Astrocyte of the spinal cord (primary cell): ENCODE measurements at places on chromosomes 6 and 20.

DNA sequence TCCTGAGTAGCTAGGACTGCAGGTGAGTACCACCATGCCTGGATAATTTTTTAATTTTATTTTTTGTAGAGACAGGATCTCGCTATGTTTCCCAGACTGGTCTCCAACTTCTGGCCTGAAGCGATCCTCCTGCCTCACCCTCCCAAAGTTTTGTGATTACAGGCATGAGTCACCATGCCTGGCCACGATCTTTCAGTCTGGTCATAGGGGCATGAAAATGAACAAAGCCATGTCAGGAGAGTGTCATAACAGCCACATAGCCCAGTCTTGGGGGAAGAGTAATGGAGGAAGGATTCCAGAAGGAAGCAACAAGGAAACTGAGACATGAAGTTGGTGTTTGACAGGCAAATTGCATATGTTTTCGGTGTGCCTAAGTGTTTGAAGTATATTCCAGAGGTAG is 17.0 kb upstream of the SNX3 start:
- no peak for DNase-seq

DNA sequence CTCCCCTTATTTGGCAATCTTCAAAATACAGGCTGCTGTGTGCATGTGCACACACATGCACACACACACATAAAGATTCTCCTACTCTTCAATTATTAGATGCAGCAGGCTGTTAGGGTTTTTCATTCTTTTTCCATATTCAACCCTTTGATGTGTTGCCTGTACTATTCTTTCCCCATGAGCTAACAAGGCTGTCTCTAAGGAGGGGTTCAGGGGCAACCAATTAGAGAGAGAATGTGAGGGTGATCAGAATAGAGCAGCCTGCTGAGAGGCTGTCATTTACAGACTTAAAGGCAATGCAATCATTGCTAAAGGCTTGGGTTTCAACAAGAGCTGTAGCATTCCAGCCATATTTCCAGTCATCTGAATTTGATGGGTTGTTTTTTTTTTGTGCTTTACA is 467.4 kb upstream of the ID4 start:
- DNase-seq, result no peak

DNA sequence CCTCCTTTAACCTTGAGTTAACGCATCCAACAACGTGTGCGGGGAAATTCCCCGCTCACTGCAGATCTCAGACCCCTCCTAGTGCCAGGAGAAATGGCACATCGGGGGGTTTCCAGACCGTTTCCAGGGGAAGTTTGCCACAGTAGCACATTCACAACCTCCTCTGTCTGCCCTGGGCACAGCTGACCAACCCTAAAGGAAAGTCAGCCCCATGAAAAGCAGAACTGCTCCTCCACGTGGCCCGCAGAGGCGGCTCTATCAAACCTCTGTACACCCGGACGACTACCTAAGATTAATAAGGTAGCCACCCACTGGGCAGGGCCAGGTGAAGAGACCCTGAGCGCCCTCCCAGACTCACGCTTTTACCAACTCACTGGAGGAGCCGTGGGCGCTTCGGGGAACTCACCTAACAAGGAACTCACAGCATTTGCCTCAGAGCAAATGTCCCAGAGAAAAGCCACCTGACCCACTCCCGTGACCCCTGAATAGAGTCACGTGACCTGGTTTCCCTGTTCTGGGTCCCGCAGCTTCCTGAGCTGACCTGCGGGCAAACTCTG is 93.1 kb downstream of the PRND start:
- DNase-seq, result no peak

GRCh38 chr6:44530209-44530909 is 142.9 kb downstream of the CDC5L start:
- DNase-seq, result no peak

DNA sequence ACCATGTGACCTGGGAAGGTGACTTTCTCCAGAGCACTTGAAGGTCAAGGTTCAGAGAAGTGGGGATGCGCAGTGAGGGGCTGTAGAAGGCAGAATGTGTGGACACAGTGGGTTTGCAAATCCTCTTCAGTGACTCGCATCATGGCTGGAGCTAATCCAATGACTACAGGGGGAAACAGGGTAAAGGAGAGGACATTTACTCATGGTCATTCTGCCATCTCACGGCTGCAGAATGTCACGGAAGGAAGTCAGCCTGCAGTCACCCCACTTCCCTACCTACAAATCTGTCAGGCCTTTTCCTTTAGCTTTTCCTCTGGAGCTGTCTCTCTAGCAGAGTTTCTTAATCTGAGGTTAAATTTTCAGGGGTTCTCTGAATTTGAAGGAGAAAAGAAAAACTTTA is 337.6 kb downstream of the CDC5L start:
- peak; percentile 30 for DNase-seq

- DNase-seq, result no peak
Measured at GRCh38 chr6:135858931-135859330, 7.4 kb downstream of the PDE7B start.

DNA sequence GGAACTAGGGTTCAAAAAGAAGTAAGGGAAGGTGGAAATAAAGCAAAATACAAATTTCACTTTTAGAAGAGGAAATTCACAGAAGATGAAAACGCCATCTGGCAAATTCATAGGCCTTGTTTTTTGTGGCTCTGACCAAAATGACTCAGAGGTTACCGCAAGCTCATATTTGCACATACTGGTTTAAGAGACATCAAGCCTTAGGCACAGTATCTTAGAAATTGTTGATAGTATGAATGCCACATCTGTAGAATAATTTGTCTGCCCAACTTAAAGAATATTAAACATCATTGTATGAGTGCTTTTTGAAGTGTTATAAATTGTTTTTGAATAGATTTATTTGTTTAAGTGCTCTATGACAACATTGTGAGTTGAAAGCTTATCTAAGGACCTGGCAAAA is 10.6 kb downstream of the TAAR1 start:
- DNase-seq, result peak; percentile 77

- DNase-seq, result no peak
Measured at GRCh38 chr6:111520524-111520923, 37.5 kb upstream of the REV3L start.

DNA sequence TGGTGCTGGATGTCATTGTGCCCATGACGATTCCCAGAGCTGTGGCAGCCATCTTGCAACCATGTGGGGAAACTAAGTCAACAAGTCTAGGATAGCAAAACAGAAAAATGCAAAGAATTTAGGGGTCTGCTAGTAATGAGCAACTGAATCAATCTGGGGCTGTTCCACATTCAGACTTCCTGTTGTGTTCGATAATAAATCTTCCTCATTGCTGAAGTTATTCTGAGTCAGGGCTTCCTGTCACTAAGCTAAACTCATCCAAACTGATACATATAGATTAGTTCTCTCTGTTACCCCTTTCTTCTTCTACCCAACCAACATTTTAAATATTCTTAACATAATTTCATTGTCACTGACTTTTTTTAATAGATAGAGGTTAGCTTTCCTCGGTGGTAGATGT is 205.9 kb downstream of the HACE1 start:
- DNase-seq, result no peak

DNA sequence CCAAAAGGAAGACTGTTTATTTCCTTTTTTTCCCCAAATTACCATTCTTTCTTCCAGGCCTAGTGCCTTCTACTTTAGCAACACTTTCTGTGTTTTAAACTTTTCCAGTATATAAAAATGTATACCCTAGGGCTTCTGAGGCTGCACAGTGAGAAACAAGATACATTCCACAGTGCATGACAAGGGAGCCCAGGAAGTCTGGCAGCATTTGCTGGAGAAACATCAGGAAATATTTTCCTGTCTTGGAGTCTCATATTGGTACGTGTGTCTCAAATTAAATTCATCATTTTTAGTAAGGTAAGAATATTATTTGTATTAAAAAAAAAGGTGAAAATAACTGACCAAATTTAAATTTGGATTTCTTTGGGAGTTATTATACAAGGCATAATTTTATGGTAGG is 662.6 kb downstream of the RFPL4B start:
- DNase-seq, result peak; percentile 20

DNA sequence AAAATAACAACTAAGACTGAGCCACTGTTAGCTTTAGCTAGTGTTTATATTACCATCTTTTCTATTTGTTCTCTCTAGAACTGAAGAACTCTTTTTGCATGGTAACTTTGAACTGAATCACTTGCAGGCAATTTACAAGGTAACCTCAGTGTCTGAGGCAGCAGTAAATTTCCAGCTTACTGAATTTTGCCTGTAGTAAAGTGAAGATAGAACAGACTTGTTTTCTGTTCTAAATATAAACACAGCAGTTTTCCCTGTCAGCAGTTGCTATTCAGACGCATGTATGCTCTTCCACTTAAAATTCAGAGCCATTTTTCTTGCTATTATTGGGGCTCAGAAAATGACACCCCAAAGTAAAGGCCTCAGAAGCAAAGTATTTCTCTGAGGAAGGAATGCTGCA is 974.0 kb upstream of the GJE1 start:
- DNase-seq, result no peak

DNA sequence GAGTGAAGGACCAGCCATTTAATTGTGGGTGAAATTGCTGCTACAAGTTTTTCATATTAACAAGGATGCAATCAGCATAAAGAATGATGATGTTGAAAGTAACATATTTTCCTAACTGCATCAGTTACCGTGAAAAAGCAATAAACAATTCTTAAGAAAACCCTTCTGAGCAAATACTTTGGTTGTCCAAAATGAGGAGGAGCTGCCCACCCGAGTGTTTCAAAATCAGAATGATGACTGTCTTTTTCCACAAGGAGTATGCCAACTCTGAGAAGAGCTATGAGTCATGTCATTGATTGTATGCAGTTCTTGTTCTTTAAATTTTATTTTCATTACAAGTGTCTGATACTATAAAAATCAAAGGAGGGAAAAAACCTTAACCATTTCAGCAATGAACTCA is 470.5 kb downstream of the COL12A1 start:
- peak; percentile 89 for DNase-seq

GRCh38 chr20:57129303-57129702 is 137.1 kb downstream of the BMP7 start:
- DNase-seq, result no peak

GRCh38 chr6:96032661-96033060 is 16.9 kb downstream of the FUT9 start:
- no peak for DNase-seq
